ENCODE measurements at places on chromosomes 1 and 21.

GRCh38 chr1:110047463-110047862 is 13.0 kb downstream of the STRIP1 start:
- no peak for DNase-seq

DNA sequence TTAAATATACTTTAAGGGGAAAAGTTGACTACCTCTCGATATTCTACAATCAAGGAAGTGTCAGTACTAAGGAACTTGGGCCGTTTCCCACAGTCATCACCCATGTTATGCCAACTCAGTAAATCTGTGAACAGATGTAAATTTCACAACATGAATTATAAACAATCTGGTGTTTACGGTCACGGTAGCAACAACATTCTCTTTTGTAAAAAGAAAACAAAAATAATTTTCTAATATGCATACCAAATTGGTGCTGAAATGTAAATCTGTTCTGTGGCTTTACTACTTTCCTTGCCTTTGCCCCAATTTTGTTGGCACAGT is 1.2 kb downstream of the SH3GLB1 start:
- no peak for DNase-seq

- DNase-seq = no peak
These were observed 194.9 kb downstream of the HIVEP3 start for GRCh38 chr1:41723786-41724185.

- no peak for DNase-seq
These were observed 42.6 kb downstream of the CD34 start for GRCh38 chr1:207868251-207868773.

- no peak for DNase-seq
These were observed 7.5 kb downstream of the IKBKE start for GRCh38 chr1:206477581-206478380.

DNA sequence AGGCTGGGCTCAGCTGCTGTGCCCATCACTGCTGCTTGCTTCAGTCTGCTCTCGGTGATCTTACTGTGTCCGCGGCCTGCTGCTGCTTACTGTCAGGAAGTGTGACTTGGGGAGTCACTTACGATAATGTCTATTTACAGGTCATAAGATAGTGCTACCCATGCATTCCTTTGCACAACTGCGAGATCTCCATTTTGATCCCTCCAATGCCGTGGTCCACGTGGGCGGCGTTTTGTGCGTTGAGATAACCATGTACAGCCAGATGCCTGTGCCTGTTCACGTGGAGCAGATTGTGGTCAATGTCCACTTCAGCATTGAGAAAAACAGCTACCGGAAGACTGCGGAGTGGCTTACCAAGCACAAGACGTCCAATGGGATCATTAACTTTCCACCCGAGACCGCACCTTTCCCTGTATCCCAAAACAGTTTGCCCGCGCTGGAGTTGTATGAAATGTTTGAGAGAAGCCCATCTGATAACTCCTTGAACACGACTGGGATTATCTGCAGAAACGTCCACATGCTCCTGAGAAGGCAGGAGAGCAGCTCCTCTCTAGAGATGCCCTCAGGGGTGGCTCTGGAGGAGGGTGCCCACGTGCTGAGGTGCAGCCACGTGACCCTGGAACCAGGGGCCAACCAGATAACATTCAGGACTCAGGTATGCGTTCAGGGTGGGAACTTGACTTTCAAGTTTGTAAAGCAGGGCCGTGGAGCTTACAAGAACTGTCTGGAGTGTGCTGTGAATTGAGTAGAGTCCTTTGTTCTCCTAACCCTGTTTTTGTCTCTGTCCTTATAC is 24.4 kb upstream of the PWP2 start:
- no peak for DNase-seq

GRCh38 chr21:17925899-17926298 is 106.7 kb upstream of the C21orf91 start:
- no peak for DNase-seq

GRCh38 chr1:228502522-228502921 is 15.3 kb downstream of the RNF187 start:
- no peak for DNase-seq

- DNase-seq = no peak
These were observed 75.0 kb downstream of the C4BPA start for GRCh38 chr1:207179036-207179435.

GRCh38 chr1:41710980-41711379 is 207.7 kb downstream of the HIVEP3 start:
- no peak for DNase-seq

GRCh38 chr1:24465099-24465498 is 37.5 kb upstream of the RCAN3 start:
- DNase-seq = no peak

DNA sequence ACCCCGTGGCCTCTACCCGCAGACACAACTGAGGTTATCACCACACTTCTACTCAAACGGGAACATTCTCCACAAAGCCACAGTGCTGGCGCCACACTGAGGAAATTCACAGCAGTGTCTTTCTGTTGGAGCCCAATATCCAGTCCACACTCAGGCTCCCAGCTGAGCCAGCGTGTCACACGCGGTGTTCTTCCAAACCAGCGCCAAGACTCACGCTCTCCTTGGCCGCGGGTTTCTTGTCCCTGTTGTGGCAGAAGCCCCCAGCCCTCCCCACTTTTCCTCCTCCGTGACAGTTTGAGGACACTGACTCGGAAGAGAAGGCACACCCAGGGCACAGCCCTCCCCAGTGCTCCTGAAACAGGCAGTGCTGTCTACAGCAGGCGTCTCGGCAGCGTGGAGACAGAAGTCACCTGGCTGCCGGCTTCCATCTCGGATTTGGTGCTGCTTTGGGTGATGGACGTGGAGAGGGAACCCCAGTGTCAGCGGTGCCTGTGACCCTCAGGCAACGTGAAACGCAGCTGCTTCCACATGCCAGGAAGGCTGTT is 35.4 kb upstream of the AGPAT3 start:
- no peak for DNase-seq

DNA sequence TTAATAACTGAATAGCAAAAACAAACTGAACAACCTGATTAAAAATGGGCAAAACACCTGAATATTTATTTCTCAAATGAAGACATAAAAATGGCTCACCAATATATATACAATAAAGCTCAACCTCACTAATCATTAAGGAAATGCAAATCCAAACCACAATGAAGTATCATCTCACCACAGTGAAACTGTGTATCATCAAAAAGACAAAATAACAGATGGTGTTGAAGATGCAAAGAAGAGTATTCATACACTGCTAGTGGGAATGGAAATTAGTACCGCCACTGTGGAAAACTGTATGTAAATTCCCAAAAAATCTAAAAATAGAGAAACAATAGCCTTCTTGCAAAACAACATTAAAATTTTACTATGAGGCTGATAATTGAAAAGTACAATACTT is 1660.1 kb upstream of the B3GALT2 start:
- no peak for DNase-seq

GRCh38 chr1:89277725-89278124 is 5.1 kb upstream of the GBP5 start:
- no peak for DNase-seq

DNA sequence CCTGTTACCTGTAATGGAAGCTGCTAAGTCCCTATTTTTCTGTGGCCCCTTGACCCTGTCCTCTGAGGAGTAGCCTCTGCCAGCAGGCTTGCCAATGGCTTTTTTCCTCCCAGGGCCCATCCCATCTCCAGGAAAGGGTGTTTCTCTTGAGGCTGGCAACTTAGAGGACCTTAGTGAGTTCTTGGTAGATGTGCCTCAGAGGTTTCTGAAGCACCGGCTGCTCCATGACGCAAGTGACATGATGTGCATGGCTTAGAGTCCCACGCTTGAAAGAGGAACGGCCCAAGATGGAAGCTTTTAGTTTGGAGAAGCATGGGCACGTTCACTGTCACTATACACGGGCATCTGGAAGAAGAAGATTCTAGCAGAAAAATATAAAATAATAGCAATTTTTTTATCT is 63.0 kb downstream of the TGFB2 start:
- no peak for DNase-seq

DNA sequence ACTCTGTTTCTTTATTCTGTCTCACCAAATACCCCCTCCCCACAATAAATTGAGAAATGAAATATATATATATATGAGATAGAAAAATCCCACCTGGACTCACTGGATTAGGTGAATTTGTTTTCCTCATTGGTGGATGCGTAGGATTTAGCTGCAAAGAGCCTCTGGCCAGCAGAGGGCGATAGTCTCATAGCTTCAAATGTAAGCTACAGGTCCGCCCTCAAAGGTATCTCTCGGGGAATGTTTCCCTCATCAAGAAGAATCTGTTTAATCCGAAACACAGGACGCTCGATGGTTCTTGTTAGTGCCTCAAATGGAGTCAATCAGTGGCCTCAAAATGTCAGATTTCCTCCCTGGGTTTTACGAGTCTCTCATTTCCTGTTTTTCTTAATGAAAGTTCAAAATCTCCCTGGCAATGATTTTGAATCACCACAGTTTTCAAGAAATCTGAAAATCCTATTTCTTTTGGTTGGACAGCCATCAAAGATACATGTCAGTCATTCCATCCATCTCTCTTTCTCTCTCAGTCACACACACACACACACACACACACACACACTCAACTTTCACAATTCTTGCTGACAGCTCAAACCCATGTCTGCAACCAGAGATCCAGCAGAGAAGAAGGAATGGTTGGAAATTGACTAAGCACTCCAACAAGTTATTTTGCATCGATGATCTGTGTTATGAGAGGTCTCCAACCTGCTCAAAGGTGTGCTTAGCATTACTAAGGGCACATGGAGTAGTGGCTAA is 13.9 kb upstream of the CAMK1G start:
- peak; percentile 67 for DNase-seq

GRCh38 chr1:211328084-211328694 is 1.6 kb downstream of the TRAF5 start:
- DNase-seq = no peak

DNA sequence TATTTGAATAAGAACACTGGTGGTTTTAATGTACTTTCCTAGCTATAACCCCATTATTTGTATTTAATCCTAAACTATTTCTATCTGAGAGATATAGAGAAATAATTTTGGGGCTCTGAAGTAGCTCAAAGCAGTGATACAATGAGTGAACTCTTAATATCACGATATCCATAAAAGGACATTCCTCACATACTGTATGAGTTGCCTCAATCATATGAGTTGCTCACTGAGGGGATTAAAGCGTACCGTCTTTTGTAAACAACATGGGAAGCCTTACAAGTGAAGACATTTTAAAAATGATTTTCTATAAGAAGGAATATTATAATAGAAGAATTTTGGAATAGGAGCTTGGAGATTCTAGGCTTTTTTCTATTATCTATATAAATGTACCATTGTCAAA is 21.5 kb downstream of the BRINP3 start:
- no peak for DNase-seq

- DNase-seq = no peak
These were observed 141.0 kb downstream of the USP25 start for GRCh38 chr21:15870819-15871218.

DNA sequence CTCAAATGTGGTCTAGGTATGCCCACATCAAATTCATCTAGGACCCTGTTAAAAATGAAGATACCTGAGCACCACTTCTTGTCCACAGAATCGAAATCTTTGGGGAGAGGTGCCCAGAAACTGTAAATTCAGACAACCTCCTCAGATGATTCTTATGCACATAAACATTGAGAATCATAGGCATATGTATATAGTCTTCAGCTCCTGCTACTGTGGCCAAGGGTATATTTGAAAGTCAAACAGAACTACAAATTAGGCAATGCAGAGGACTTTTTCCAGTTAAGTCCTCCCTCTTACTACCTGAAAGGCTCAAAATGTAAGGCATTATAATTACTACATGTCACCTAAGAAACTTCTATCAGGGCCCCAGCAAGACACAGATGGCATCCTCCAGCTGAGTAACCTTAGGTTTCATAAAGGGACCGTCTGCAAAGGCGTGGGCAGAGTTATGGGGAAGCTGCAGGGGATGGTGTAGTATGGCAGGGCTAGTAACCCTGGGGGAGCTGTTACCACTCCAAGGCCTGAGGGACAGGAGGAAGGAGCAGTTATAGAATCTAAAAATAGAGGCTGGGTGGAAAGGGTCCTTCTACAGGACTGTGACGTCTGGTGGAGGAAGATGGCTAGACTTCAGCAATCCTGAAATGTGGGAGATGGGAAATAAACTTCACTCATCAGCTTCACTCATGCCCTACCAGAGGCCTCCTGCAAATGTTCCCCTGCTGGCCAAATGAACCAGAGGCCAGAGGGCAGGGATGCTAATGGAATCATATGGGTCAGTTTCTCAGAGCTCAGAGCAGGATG is 46.3 kb downstream of the DAB1 start:
- no peak for DNase-seq

DNA sequence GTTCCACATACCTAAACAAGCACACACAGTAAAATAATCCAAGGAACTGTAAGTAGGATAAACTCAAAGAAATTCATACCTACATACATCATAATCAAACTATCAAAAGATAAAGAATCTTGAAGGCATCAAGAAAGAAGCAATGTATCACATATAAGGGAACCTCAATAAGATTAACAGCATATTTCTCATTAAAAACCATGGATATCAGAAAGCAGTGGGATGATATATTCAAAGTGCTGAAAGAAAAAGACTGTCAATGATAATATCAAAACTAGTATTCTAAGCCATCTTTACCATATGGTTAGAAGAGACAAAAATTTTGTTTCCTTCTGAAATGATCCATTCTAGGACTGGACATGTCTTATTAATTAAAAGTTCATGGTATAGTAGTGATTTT is 37.1 kb upstream of the ADAM30 start:
- no peak for DNase-seq

DNA sequence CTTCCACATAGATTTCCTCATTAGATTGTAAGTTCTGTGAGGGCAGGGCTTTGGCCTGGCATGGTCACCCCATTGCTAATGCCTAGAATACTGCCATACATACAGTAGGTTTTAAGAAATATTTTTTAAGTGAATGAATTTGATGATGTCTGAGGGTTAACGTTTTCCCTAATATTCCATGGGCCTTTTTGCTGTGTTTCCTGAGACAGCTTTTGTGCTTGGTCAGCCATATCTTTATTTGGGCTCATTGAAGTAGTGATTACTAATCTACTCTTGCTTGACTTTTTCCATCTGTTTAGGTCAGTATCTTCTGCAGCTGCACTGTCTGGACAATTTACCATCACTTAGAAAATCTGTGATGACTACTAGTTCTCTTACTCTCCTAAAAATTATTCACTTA is 3.5 kb downstream of the CDC42 start:
- DNase-seq = no peak

GRCh38 chr1:168146160-168146539 is 9.4 kb upstream of the GPR161 start:
- no peak for DNase-seq

DNA sequence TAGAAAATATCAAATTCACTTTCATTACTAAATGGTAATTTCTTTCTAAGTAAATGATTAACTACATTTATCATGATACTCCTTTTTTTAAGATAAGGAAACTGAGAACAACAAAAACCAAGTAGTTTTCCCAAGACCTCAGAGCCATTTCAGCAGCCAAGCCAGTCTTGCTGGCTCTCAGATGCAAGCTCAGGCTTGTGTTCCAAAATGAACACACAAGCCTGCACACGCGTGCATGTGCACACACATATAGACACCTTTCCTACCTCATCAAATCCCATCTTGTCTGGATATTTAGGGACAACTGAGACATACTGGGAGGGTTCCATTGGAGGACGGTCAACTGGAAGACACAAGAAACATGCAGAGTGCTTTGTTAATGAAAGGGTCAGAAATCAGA is 83.0 kb downstream of the COLGALT2 start:
- DNase-seq = no peak

GRCh38 chr1:217240656-217241055 is 390.2 kb downstream of the GPATCH2 start:
- DNase-seq = no peak

GRCh38 chr1:19321071-19321470 is 8.9 kb downstream of the SLC66A1 start:
- no peak for DNase-seq

- DNase-seq = no peak
These were observed 1166.7 kb downstream of the NCAM2 start for GRCh38 chr21:22164912-22165311.

- no peak for DNase-seq
These were observed 41.2 kb downstream of the GJA5 start for GRCh38 chr1:147719029-147719698.
